ENCODE measurements at places on chromosomes 1 and 21.

- no peak overlapping the region for H3K27ac ChIP-seq
- no peaks in the 10 kb centered on the region for H3K36me3 ChIP-seq
- H3K4me1 ChIP-seq, result no peaks in the 10 kb centered on the region
- no peak for DNase-seq
- no peak overlapping the region for H3K4me3 ChIP-seq
Measured at GRCh38 chr1:34075576-34075975, 89.5 kb downstream of the CSMD2 start.

DNA sequence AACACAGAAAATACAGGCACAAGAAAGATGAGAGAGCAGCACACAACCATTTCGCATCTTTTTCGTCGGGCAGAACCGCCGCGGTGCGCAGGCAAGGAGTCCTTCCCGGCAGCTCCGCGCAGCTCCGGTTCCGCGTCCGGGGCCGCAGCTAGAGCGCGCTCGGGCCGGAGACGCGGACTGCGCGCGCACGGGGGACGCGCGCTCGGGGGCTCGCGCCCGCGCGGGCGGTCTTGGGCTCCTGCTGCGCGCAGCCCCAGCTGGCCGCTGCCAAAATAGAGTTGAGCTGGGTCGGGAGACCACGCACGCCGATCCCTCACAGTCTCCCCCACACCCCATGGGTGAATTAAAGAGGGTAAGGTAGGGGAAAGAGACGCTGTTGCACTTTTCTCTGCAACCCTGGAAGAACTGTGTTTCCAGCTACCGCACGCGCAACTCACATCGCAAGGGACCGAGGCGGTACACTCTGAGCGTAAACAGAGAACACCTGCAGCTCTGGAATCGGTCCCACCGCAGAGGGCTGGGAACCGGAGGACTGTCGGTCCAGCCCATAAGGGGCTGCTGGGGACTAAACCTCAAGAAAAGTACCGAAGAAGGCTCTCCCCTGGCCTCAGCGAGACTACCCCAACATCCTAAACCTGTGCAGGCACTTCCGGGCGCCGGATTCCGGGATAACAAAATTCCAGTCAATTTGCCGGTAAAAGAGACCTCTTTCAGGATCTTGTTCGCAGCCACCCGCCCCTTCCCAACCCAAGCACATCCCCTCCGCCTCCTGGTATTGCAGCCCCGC is 1.7 kb downstream of the NR5A2 start:
- no peak overlapping the region for H3K27ac ChIP-seq
- H3K4me3 ChIP-seq, result peak overlapping the region; percentile 75
- no peaks in the 10 kb centered on the region for H3K36me3 ChIP-seq
- H3K27me3 ChIP-seq, result peaks cover 65% of the 10 kb centered on the region
- DNase-seq, result peak; percentile 37

DNA sequence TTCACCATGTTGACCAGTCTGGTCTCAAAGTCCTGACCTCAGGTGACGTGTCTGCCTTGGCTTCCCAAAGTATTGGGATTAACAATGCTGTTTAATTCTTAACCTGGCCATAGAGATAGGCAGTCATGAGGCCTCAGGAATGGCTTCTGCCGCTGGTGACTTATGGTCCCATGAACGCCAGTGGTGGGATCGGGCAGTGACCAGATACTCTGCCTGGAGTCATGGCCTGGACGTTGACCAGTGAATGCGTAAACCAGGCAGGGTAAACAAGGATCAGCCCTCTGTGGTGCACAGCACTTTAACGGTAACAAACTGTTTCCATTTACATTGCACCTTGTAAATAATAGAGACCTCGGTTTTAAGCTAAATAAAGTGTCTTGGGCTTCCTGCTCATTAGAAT is 23.0 kb downstream of the MTARC1 start:
- H3K4me1 ChIP-seq, result peaks cover 2% of the 10 kb centered on the region
- H3K36me3 ChIP-seq, result no peaks in the 10 kb centered on the region
- no peak overlapping the region for H3K4me3 ChIP-seq
- DNase-seq, result no peak

DNA sequence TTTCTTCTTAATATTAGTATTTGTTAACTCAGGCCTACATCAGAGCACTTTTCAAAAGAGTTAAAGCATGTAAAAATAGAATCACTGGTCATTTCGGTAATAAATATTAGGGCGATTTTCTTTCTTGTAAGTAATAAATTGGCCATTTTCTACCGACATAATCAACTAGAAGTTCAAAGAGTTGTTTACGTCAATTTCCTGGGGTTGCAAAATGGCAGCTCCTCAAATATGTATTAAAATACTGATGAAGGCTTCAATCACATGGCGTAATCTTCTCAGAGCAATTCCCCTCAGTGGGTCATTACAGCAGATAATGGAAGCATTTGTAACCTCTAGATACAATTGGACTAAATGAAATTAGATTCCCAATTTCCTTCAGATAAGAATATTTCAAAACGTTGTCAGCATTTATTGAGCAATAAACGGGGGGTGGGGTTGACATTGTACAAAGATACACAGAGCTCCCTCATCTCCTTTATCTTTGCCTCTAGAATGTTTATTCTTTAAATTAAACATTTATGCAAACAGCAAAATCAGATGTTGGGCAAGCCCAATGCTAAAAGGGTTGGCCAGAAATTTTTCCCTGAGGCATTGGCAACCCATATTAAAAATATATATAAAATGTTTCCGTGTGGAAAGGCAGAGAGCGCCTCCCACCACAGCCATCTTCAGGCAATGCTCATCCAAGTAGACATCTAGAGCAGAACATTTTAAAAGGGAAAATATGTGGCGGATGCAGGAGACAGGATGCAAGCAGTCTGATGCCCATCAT is 240.6 kb downstream of the NCAM2 start:
- H3K27ac ChIP-seq, result no peak overlapping the region
- H3K4me1 ChIP-seq, result no peaks in the 10 kb centered on the region
- H3K4me3 ChIP-seq, result no peak overlapping the region
- no peak for DNase-seq
- H3K27me3 ChIP-seq, result no peaks in the 10 kb centered on the region
- no peaks in the 10 kb centered on the region for H3K36me3 ChIP-seq

DNA sequence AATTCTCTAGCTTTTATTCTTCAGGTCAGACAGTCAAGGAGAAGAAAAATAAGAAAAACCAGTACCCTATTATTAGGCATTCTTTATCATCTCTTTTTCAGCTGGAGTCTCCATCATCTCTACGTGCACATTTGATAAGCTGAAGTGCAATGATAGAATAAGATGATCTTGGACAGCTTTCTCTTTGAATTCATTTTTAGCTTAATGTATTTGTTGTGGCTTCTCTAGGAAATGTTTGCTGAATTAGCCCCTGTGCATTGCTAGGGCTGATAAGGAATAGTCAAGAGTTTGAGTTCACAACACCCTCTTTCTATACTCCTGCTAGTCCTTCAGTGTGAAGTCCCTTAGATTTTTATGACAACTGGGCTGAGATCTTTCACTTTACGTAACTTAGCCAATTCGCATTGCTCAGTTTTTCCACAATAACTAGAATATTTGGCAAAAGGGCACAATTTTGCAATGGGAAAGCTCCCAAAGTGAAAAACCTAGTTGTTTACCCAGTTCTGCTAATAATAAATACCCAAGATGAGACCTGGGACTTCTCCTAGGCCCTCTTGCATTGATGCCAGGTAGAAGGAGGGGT is 7.0 kb upstream of the KCNJ15 start:
- DNase-seq, result no peak
- no peak overlapping the region for H3K27ac ChIP-seq
- H3K4me3 ChIP-seq, result no peak overlapping the region
- H3K27me3 ChIP-seq, result peaks cover 35% of the 10 kb centered on the region
- H3K4me1 ChIP-seq, result peaks cover 21% of the 10 kb centered on the region

GRCh38 chr1:152034324-152034653 is 2.5 kb downstream of the S100A11 start:
- H3K27me3 ChIP-seq, result no peaks in the 10 kb centered on the region
- H3K27ac ChIP-seq, result peak overlapping the region; percentile 88
- DNase-seq, result no peak
- peaks cover 32% of the 10 kb centered on the region for H3K4me1 ChIP-seq
- peak overlapping the region; percentile 93 for H3K4me3 ChIP-seq

- H3K27ac ChIP-seq, result peak overlapping the region; percentile 83
- peak overlapping the region; percentile 90 for H3K4me3 ChIP-seq
- no peak for DNase-seq
- peaks cover 34% of the 10 kb centered on the region for H3K36me3 ChIP-seq
Measured at GRCh38 chr1:228081578-228082213, 812 bp upstream of the ARF1 start.

DNA sequence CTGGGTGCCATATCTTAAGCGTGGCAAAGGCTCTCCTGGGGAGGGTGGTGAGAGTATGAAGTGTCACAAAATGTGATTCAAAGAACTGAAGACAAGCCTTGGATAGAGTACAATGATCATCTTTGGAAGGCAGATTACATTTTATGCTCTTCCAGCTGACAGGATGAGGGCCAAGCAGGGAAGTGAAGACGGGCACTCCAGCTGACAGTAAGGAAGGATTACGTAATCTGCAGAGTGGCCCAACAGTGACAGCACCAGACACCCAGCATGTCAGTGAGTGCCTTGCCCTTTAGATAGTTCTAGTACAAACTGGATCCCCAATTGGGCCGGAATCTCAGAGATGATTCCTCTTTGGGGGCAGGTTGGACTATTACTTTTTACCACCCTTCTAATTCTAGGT is 52.7 kb downstream of the UBE2T start:
- no peak overlapping the region for H3K4me3 ChIP-seq
- H3K27me3 ChIP-seq, result no peaks in the 10 kb centered on the region
- DNase-seq, result no peak
- H3K36me3 ChIP-seq, result no peaks in the 10 kb centered on the region

DNA sequence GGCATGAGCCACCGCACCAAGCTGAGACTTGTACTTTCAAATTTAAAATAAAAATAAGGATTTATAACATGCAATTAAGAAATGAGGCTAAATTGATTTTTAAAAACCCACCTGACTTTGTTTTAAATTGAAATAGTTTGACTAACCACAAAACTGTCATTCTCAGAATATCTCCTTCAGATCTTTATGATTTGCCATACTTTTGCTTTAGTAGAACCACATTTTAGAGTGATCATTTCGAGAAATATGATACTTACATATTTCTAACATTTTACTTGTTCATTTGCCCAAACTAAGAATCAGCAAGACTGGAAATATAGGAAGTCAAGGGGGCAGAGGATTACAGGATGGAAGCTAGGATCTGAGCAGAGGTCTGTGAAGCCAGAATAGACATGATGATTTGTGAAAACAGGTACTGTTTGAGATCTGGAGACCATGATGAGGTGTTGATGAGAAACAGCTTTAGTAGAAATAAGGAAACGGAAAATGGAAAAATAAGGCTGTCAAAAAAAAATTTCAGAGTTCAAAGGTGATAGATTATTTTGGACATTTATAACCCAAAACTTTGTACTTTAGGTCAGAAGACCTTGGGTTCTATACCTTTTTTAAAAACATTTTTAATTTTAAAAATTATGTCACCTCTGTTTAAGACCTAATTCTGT is 44.8 kb downstream of the GIPC2 start:
- peaks cover 3% of the 10 kb centered on the region for H3K4me1 ChIP-seq
- no peak overlapping the region for H3K4me3 ChIP-seq
- no peak for DNase-seq
- no peak overlapping the region for H3K27ac ChIP-seq
- H3K36me3 ChIP-seq, result peaks cover 10% of the 10 kb centered on the region

- peak overlapping the region; percentile 30 for H3K4me3 ChIP-seq
- H3K4me1 ChIP-seq, result peaks cover 31% of the 10 kb centered on the region
- peaks cover 56% of the 10 kb centered on the region for H3K36me3 ChIP-seq
- H3K27me3 ChIP-seq, result no peaks in the 10 kb centered on the region
Measured at GRCh38 chr1:19186001-19186400, 24.1 kb downstream of the UBR4 start.

DNA sequence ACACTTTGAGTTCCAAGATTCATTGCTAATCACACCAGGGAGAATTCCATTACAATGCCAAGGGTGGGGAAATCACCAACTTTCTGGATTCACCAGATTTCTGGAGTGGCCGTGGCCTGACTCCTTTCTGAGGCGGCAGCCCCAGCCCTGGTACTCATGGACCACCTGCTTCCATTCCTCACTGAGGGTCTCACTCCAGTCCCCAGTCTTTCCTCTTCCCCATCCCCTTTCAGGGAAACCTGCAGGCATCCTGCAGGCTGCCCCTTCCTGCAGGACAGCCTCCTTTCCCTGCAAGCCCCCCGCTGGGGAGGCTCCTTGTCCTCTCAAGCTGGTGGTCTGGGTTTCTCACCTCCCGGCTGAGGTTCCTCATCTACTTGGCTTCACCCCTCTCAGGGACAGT is 12.7 kb upstream of the CDK18 start:
- H3K36me3 ChIP-seq, result no peaks in the 10 kb centered on the region
- H3K27ac ChIP-seq, result no peak overlapping the region

DNA sequence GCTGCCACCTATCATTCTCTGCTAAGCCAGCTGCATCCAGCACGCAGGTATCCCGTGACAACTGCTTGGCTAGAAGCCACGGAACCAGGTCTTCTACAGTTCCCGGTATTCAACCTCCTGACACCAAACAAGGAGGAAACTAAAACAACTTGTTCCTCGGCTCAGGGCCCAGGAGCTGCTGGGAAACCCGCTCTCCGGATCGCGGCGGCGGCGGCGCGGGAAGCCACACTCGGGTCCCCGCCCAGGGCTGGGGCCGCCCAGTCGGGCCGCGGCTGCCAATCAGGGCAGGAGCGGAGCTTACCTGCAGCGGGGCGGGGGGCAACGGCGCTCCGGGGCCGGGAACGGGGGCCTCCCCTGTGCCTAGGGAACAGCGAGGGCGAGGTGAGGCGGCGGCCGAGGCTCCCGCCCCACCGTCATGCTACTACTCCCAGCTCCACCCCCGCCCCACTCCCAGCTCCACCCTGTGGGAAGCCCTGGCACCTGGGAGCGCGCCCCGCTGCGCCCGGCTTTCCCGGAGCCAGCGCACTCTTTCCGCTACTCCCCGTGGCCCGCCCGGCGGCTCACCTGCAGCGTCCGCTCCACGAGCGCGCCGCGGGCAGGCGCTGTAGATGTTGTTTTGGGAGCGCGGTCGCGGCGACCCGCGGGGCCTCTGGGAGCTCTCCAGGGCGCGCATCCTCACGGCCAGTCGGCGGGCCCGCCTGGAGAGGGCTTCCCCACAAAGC is 12.1 kb downstream of the IL24 start:
- no peaks in the 10 kb centered on the region for H3K27me3 ChIP-seq
- H3K27ac ChIP-seq, result peak overlapping the region; percentile 58

- H3K27ac ChIP-seq, result no peak overlapping the region
- no peaks in the 10 kb centered on the region for H3K36me3 ChIP-seq
- H3K27me3 ChIP-seq, result no peaks in the 10 kb centered on the region
- no peak for DNase-seq
- H3K4me1 ChIP-seq, result peaks cover 3% of the 10 kb centered on the region
Measured at GRCh38 chr1:58997637-58998036, 213.8 kb upstream of the JUN start.

DNA sequence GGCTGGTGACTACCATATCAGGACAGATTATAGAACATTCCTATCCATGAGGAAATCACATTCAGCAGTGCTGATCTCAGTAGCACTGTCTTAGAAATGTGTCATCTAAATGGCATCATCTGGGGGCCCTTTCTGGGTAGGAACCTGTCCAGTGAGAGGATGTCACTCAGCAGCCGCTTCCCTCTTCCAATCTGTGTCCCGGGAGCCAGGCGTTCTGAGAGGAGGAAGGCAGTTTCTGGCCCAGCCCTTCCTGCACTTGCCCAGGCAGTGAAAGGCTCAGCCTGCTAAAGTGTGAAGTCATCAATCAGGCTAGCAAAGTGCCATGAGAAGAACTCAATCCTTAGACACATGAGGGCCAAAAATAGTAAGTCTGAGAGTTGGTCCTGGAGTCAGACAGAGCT is 25.6 kb downstream of the RAB4A start:
- H3K27me3 ChIP-seq, result no peaks in the 10 kb centered on the region
- H3K36me3 ChIP-seq, result peaks cover 14% of the 10 kb centered on the region
- DNase-seq, result no peak
- no peak overlapping the region for H3K4me3 ChIP-seq
- H3K4me1 ChIP-seq, result no peaks in the 10 kb centered on the region
